Large intestine (tissue), 12 donors: ENCODE measurements at places on chromosomes 12 and 14.

DNA sequence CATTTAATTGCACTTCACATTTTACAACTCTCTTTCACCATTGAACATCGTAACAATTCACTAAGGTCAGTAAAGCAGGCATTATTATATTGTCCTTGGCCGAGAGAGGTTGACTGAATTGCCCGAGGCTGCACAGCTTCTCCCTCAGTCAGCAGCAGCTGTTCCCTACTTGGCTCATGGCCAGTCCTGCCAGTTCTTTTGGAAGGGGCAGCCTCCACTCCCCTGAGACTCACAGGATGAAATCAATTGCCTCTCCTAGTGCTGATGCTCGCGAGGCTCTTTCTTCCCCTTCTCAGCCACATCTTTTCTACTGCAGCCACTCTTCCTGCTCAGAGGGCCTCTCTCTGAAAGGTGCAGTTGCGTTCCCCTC lies 79.9 kb upstream of the KCNA1 start:
- no peak for DNase-seq

DNA sequence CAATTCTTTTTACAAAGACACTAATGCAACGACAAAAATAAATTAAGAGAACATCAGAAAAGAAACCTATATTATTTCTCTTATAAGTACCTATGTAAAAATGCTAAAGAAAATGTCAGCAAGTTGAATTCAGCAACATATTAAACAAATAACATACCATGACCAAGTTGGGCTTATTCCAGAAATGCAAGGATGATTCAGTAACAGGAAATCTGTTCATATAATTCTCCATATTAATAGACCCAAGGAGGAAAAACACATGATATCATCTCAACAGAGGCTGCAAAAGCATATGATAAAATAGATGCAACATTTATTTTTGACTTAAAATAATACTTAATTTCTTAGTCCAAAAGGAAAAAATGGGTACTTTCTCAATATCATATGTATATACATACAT lies 25.1 kb upstream of the GPHB5 start:
- no peak for DNase-seq

DNA sequence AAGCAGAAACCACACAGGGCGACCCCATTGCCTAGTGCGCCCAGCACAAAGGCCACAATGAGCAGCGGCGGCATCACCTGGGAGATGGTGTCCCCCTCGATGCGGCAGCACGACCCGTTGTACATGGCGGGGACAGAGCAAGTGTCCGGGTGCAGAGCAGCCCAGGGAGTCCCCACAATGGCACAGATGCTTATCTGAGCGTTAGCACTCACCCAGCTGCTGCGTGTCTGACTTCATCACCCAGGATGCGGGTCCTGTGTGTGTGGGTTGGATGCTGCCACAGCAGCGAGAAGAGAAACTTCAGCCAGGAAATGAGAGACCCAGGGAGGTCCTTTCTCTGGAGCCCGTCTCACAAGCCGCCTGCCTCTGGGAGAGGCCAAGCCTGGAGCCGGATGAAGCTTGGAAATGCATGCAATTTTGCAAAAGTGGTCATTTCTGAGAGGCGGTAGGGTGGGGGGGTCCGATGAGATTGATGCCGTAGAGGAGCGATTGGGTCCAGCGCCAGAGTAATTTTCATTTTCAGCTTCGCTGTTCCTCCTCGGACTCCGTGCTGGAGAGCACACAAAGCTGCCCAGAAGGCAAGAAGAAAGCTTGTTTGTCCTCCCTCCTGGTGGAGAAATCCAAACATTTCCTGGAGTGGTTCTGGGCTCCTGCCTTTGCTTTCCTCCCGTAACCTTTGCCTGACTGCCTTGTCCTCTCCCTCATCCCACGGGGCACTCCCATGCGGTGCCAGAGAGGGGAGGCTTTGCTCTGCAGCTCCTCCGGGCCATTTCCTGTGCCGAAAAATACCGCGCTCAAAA lies at the start of gene HCAR1:
TSS of gene HCAR1 (minus strand) at position 630 of the 800 bp plus-strand sequence. CDS start at position 125, 505 bp downstream.
- no peak for DNase-seq

DNA sequence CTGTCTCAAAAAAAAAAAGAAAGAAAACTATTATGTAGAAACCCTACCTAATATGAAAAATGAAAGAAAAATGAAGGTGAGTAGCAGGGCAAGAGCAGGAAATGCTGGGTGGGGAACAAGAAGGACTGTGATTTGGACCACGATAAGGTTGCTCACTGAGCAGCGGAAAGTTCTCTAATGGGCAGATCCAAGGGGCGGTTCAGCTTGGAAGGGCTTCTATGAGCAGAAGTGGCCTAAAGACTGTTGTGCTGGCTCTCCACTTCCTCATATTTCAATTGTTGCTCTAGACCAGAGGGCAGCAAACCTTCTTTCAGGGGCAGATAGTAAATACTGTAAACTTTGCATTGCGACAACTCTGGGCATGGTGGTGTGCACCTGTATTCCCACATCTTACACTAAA lies 16.3 kb upstream of the NFYB start:
- DNase-seq, result no peak

- DNase-seq, result no peak
Observed at GRCh38 chr12:17304503-17305347, 698.8 kb upstream of the LMO3 start.

DNA sequence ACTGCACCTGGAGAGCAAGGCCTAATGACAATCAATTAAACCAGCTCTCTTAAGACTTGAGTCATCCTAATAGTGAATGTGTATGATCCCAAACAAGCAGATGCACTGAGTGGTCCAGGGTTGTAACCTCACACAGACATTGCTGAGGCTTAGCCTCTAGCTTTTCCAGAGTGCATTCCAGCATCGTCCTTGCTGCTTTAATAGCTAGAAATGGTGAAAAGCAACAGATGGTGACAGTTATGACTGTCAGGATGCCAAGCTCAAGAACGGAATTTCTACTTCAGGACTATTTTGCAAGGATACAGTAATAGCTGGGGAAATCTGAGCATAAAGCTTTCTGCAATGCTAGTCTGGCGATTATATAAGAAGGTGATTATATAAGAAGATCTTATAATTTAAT lies 34.6 kb downstream of the PTPRR start:
- DNase-seq, result no peak

GRCh38 chr14:24441904-24442239 lies 704 bp downstream of the SDR39U1 start:
- DNase-seq, result no peak

DNA sequence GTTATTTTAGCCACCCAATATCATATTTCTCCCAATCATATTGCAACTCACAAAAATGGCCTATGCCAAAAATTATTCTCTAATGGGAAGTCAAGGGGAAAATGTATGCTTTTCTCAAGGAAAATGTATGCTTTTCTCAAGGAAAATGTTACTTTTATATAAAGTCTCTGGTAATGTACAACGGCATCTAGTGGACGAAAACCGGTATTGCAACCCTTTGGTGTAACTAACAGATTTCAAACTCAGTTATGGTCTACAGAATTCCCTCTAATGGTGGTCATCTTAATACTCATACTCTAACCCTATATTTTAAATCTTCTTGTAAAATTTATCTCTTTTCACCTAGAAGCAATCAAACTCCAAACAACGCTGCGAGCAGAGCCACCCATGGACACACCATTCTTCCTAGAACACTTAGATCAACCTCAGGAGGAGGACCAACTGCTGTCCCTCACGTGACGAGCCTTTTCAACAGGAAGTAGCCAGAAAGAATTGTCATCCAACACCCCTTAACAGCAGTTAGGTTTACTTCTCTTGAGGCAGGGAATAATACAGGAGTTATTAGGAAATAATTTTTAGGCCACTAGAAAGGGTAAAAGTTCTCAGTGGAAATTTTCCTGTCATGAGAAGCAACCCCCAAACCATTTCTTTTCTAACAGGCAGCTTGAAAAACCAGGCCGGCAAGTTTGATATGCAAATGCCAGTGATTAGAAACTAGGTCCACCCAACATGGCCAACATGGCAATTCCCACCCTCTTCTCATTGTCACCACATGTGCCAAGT lies 20.1 kb downstream of the APOBEC1 start:
- DNase-seq, result no peak
